Neural progenitor cell (in vitro differentiated cells): ENCODE measurements at places on chromosomes 5 and 9. TPM values are rescaled to one million over a fixed set of nuclear protein-coding genes. Genes with fewer than 3 reads are reported as not detected.

DNA sequence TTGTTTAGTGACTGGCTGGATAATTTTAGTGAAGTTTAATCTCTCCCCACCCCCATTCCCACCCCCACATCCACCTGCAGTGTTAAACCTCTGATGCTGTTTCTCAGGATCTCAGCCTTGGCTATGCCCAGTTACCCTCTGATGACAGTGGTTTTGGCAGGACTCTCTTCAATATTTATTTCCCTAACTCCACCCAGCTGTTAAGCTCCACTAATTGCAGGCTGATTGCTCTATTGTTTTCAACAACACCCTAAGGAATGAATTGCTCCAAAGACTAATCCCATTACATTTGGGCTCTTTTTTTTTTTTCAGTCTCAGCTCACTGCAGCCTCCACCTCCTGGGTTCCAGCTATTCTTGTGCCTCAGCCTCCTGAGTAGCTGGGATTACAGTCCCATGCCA is 46.3 kb downstream of the PHAX start:
- no peak for DNase-seq

GRCh38 chr9:112050544-112051475 is 124.3 kb downstream of the SUSD1 start:
- peak; percentile 31 for DNase-seq

- no peak for DNase-seq
Observed at GRCh38 chr5:151414536-151414935, 32.9 kb upstream of the SLC36A1 start.

SOHLH1 gene
- not detected in 2 replicates for total RNA-seq

DNA sequence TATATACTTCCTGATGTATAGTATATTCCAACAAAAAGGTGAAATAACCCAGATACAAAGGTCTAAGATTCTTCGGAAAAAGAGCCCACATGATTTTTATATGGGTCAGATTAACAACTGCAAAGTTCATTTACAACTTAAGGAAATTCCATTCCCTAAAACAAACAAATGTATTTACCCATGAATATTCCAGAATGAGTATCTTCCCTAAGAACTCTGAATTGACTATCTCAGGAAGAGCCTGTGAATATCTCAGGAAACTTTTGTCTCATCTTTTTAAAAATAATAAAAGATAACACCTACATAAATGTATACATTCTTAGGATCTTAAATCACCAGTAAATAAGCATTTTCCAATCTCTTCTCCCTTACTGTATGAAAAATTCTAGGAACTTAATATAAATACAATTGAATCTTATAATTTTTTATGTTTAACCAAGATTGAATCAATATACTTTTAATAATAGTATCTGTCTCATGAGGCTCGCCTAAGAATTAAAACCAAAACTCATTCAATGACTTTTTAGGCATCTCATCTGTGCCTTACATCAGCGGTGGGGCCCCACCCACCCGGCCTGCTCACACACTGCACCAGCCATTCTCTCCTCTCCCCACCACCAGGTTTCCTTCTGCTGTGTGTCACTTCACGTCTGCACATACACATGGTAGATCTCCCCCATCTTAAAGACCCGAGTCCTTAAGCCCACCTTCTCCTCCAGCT is 78.1 kb downstream of the RAPGEF1 start:
- DNase-seq: no peak

DNA sequence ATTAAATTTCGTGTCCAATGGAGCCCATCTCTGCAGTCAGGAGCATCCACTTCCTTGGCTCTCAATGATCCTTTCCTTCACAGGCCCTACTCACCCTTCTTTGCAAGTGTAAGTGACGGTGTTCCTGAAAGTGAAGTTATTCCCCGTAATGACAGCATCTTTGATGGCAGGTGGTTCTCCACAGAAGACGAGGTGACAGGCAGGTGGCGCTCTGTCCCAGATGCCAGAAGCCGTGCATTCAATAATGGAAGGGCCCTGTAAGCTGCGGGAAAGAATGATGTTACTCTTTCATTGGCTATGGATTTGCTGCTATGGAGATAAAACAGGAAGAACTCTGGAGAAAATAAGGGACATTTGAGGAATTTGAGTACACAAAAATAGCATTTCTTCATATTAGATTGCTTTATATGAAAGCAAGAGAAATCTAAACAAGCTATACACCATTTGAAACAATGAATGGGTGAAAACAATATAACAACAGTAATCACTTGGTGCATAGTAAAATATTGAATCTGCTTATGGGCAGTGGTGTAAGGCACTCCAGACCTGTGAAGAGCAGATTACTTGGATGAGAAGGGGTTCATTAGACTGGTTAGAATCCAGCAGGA is 89.9 kb upstream of the TXNDC8 start:
- DNase-seq: peak; percentile 72
